ENCODE measurements at places on chromosomes 7 and 10.

GRCh38 chr7:30927040-30927439, 15.4 kb downstream of the AQP1 start:
- no peak for DNase-seq

- DNase-seq, result peak; percentile 85
Measured at GRCh38 chr10:11611248-11612020, at the start of gene USP6NL. USP6NL (minus strand) TSS chr10:11611650; CDS start chr10:11597634, 14,016 bp downstream.

GRCh38 chr7:101308245-101309085, 13.1 kb downstream of the IFT22 start:
- peak; percentile 85 for DNase-seq

DNA sequence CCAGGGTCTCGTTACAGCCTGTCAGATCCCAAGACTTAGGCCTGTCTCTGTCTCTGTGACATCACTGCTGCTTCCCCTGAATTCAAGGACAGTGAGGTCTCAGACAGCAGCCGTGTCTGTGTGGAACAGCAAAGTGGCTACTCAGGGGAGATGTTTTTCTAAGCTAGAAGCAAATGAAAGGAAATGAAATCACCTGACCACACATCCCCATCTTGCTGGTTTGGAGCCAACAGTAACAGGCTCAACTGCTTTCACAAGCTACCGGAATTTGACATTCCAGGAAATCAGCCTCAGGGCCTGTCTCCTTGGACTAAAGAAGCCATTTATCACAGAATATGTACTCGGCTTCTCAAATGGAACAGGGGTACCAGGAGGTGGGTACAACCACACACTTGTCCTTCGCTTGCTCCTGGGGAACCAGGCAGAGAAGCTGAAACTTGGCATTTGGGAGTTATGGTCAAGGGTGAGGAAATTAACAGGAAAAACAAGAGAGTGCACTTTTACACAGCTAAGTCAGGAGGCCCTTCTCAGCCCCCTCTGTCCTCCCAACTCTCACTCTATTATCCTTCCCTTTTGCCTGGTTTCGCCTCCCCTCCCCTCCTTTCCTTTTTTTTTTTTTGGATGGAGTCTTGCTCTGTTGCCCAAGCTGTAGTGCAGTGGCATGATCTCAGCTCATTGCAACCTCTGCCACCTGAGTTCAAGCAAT, 73.2 kb downstream of the SPDYE5 start:
- no peak for DNase-seq

DNA sequence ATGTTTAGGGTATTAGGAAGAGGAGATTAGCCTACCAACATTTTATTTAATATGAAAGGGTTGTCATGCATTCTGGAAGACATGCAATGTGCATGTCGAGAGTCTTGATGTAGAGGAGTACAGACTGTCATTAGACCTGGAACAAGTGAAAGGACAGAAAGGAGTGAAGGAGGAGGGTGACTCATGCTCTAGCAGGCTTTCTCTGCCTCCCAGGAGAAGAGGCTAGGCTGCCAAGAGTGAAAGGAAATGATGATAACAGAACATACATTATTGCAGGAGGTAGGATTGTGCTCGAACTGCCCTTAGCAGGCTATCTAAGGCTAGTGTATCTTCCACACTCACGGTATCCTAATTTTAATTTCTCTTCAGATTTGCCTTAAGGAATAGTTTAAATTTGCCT, 228.8 kb downstream of the EXOC4 start:
- no peak for DNase-seq

DNA sequence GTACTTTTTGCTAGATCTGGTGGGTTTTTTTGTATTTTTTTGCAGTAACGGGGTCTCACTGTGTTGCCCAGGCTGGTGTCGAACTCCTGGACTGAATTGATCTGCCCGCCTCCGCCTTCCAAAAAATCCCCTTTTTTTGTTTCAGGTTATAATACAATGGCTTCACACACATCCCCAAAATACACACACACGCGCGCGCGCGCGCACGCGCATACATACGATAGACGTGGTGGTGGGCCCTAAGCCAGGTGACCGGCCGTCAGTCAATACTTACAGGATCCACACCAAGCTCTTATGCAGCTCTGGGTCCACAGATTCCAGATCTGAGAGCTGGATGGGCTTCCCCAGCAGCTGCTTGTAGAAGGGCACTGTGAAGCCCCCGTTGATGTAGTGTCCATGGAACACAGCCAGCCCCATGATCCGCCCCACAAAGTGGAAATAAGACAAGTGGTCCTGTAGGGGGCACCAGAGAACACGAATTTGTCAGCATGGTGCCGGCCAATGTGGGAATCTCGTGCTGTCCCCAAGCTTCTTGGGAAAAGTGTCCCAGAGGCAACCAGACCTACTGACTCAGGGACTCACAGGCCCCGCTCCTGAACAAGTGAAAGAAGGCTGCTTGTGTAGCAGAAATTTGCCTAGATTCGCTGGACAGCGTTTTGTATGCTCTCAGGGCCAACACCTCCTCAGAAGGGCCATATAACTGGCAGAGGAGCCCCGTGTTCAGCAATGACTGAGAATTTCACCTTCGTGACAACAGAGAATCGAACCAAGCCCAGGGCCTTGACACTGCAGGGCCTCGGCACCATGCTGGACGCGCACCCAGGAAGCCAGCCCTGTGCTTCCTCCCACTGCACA, 103.6 kb downstream of the SMURF1 start:
- DNase-seq, result peak; percentile 95

GRCh38 chr10:23512355-23513058, 73.6 kb downstream of the OTUD1 start:
- no peak for DNase-seq

DNA sequence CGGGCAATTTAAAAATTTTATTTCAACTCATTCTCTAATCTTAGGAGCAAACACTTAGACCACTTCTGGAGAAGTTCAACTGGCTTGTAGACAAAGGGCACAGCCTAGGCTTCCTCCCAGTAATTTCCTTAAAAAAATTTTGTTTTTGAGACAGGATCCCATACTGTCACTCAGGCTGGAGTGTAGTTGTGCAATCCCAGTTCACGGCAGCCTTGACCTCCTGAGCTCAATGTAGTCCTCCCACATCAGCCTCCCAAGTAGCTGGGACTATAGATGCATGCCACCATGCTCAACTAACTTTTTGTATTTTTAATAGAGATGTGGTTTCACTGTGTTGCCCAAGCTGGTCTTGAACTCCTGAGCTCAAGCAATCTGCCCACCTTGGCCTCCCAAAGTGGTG, 38.4 kb downstream of the BAMBI start:
- no peak for DNase-seq

DNA sequence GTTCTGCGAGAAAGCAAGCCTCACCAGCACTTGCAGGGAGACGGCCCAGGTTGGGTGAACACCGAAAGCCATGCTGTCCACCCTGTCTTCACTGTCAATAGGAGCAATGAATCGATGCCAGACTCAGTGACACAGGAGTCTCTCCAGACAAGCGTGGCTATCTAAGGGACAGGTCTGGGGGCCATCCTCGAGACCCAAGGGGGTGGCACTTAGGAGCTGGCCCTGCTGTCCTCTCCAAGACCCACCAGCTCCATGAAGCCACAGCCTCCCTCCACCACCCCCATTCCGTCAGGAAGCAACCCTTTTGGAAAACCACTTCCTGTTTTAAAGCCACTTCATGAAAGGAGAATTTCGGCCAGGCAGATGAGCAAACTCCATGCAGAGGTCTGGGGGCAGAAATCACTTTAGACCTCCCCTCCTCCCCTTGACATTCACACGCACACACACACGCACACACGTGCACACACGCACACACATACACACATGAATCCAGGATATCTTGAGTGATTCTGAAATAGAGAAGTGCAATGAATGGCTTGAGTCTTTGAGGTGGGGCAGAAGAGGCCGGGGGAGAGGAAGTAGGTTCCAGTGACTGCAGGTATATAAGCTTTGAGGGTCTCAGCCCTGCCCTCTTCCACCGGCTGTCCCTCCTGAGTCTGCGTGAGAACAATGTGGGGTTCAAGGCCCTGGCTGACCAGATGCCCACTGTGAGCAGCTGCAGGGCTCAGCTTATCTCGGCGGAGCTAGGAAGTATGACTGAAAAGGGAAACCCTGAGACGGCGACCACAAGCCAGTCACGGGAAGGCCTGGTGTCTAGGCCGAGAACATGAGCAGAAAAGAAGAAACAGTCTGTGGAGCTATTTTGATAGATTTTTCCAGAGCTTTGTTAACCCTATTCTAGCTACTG, 25.0 kb downstream of the RGS10 start:
- no peak for DNase-seq

GRCh38 chr7:39133088-39133487, 155.4 kb downstream of the POU6F2 start:
- DNase-seq, result no peak

GRCh38 chr7:19519443-19520021, 189.3 kb downstream of the POLR1F start:
- no peak for DNase-seq

- DNase-seq, result no peak
Measured at GRCh38 chr7:122056977-122057376, 87.1 kb downstream of the AASS start.

DNA sequence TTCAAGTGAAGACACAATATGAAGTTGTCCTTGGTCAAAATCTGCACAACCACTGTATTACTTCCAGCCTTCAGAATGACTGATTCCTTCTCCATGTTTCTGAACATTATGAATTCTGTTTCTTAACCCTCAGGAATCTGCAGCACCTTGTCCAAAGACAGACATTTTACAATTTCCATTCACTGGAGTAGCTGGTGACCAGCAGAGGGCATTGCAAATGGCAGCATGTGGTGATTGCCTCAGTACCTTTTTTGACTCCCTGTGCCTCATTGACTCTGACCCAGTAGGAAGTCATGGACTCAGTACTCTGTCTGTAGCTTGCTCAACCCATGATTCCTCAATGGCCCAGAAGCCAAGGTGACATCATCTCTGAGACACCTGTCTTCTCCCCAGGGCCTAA, 879 bp upstream of the VPS41 start:
- no peak for DNase-seq

DNA sequence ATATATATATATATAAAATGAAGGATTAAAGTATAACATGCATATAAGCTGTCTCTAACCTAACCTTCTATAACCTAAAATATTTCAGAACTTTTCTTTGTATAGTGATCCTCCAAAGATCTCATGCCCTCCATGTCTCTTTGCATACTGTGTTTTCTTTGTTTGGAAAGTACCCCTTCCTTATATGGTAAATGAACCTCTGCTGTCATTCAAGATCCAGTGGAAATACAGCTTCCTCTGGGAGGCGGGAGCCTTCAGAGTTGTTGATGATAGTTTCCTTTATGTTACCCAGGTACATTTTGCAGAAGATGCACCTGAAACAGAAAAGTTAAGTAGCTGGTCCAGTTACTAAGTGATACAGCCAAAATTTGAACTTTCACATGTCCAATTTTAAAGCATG, 233.3 kb upstream of the FOXP2 start:
- DNase-seq, result peak; percentile 5

- DNase-seq, result no peak
Measured at GRCh38 chr10:74963549-74963948, 137.1 kb downstream of the KAT6B start.

- no peak for DNase-seq
Measured at GRCh38 chr7:55517191-55517633, 55.1 kb downstream of the VOPP1 start.

GRCh38 chr7:54917613-54918391, 101.0 kb upstream of the EGFR start:
- DNase-seq, result no peak

DNA sequence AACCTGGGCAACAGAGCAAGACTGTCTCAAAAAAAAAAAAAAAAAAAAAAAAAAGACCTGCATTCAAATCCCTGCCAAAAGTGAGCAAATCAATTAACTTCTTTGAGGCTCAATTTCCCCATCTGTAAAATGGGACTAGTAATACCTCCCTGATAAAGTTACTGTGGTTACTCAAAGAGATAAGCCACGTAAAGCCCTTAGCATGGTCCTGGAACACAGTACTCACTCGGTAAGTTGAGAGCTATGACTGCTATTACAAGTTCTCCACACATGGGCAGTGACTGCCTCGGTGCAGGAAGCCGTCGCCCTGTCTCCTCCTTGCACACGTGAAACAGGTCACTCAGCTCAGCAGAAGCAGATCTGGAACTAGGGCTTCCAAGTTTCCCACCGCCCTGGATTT, 37.9 kb downstream of the DDIT4 start:
- DNase-seq, result no peak

DNA sequence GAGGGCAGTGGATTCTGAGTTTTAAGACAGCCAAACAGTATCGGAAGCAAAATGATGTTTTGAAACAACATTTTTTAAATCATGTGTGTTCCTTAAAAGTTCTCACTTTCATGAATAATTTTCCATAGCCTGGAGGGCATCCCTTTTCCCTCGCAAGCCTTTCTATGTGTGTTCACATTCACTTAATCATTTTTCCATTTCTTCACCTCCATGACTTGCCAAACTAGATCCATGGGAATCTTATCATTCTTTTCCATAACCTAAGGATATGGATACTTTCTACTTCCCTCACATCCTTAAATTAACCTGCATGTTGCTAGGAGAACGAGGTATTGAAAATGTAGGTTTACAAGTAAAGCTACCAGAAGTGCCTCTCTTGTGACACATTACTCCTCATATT, 94.2 kb upstream of the NPVF start:
- no peak for DNase-seq

GRCh38 chr7:152615031-152615741, 60.8 kb downstream of the XRCC2 start:
- DNase-seq, result no peak

DNA sequence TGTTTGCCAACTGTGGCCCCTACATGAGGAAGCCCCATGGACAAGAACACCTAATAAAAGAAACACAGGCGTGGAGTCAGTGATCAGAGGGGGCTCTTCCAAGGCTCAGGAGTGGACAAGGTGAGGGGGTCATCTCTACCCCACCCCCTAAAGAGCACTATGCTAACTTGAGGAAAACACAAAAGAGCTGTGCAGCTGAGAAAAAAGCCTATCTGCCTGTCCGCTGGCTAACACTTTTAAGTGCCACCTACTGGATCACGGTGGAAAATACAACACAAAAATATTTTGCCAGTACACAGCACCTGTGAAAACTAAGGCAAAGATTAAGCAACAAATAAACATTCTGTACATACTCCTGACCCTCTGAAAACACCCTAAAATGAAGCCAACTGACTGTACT, 53.1 kb upstream of the COBL start:
- DNase-seq, result no peak

DNA sequence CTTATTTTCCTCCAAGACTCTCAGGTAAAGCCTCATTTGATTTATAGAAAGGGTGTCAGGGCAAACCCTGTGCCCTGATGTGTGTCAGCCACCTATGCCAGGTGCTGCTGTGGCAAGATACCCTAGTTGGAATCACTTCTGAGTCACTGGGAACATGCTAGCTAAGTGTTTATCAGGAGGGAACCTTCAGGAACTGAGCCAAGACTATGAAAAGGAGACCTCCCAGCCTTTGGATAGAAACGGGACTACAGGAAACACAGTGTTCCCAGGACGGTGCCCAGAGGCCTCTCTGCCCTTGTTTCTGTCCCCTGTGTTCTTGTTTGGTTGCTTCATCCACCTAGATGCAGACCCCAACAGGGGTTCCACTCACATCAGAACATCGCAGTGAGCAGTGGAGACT, 28.5 kb downstream of the CNNM1 start:
- DNase-seq, result no peak

GRCh38 chr7:116429986-116430619, 69.4 kb upstream of the CAV2 start:
- DNase-seq, result no peak

Measured in HuH-7 (cell line).